ENCODE measurements at places on chromosomes 2 and 18.

DNA sequence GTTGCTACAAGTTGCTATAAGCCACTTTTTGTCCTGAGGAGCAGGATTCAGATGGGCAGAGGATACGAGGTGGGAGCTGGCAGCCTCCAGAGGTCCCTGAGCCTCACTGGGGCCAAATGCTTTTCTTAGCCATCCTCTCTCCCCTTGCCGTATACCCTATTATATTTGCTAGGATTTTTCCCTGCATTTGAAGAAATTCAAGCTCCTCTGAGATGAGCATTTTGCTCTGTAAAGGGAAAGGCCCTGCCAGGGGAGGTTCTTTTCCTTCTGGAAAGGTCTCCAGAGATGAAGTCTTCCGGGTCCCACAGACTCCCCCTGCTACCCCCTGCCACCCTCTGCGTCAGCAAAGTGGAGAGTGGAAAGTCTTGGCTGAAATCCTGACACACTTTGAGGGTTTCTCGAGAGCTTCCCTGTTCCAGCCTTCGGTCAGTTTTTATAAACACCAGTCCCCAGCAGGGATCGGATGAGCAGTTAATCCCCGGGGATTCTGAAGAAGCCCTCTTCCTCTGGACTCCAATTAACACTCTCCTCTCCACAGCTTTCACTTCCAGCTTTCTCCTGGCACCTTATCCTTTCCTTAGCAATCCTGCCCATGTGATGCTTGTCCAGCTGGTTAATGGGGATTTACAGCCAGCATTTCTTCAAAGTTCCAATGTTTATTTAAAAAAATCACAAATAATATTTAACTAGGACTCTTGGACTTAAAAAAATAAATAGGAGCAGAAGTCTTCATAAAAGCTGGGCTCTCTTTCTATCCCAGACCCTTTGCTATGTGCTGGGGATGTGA, 13.1 kb downstream of the CYRIA start:
- no peak for DNase-seq

- no peak for DNase-seq
Measured at GRCh38 chr2:101868525-101868924, 123.2 kb upstream of the IL1R2 start.

GRCh38 chr2:232200195-232200594, 178.4 kb upstream of the ALPP start:
- DNase-seq = no peak

DNA sequence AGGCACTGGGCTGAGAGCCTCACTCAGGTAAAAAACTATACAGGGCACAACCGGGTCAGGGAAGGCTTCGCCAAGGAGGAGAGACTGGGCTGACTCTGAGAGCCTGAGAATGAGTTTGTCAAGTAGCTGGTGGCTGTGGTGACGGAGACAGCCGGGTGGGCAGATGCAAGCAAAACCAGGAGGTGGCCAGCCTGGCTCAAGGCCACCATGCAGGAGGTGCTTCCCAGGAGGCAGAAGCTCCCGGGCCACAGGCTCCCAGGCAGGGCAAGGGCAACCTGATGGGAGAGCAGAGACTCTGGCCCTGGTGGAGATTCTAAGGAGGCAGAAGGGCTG, 2.9 kb upstream of the INHBB start:
- DNase-seq = no peak

- DNase-seq = no peak
Measured at GRCh38 chr2:222523783-222524544, 99.6 kb downstream of the SGPP2 start.

DNA sequence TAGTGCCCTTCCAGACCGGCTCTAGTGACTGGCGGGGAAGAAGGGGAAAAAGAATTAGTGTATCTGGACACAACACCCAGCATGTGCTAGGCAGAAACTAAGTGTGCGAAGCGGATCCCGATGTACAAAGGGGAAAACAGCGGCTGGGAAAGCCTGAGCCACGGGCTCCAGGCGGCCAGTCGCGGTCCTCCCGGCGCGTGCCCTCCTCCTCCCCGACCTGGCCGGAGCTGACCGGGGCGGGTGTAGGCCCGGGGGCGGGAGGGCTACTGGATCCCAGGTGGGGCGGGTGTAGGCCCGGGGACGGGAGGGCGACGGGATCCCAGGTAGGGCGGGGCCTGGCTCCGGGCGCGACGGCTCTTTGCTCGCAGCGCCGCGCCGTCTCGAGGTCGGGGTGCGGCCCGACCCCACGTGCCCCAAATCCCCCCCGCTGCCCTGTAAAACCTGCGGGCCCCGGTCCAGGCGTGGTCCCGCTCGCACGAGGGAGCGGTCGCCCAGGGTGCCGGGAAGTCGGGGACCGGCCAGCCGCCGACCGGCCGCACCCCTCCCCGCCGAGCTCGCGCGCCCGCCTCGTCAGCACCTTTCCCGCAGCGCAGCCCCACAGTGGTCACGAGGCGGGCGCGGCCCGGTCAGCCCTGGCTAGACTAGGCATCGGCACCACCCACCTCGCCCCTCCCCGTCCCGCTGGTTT, 48.8 kb downstream of the C2orf42 start:
- no peak for DNase-seq

GRCh38 chr2:64876137-64876647, 113.0 kb upstream of the SLC1A4 start:
- no peak for DNase-seq

DNA sequence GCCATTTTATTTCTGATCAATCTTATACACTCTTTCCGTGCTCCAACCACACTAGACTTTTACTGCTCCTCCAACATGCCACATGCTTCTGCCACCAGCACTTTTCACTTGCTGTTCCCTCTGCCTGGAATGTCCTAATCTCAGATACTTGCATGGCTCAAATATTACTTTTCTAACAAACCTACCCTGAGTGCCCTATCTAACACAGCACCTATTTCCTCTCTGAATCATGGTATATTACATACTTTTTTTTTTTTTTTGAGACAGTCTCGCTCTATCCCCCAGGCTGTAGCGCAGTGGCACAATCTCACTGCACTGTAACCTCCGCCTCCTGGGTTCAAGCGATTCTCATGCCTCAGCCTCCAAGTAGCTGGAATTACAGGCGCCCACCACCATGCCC, 166.3 kb upstream of the CAVIN2 start:
- no peak for DNase-seq

DNA sequence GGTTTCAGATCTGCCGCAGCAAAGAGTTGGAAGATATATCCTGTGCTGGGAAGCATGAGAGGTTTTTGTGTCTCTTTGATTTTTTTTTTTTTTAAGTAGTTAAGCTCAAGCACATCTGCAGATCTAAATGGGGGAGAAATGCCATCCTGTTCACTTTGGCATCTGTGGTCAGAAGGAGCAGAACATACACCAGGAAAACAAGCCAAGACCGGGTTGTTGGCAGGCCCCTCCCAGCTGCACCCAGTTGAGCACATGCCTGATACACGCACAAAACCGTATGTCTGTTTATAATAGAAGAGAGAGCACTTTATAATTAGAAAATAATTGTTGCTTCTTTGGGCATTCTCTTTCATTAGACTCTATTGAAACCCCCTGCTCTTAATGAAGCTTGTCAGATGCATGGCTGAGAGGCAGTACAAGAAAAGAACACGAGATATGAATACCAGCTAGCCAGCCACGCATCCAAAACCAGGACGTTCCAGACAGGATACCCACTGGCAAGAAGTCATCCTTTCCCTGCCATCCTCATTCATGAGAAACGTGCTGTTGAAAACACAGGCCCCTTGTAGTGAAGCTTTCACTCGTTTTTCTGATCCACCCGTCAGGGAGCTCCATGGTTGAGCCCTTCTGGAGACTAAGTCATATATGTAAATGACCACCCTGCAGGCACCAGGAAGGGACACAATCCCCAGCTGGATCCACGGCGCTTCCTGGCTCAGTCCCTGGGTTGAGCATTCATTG, 152.2 kb downstream of the ALPK2 start:
- peak; percentile 46 for DNase-seq

DNA sequence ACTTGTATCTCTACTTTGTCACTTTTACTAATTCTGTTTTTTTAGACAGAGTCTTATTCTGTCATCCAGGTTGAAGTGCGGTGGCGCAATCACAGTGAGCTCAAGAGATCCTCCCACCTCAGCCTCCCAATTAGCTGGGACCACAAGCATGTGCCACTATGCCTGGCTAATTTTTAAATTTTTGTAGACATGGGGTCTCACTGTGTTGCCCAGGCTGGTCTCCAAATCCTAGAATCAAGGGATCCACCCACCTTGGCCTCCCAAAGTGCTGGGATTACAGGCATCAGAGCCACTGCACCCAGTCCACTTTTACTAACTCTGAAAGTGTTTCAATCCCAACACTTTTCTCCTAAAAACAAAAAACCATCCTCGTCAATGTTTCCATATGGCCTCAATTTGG, 94.9 kb downstream of the MALT1 start:
- no peak for DNase-seq

GRCh38 chr2:188176620-188177019, 115.1 kb upstream of the GULP1 start:
- DNase-seq = no peak

- DNase-seq = no peak
Measured at GRCh38 chr2:71858071-71858470, 289.6 kb downstream of the CYP26B1 start.

GRCh38 chr18:66344227-66344626, 259.7 kb downstream of the CDH19 start:
- DNase-seq = no peak
